H54 (cell line): ENCODE measurements at places on chromosomes 6 and 20.

GRCh38 chr20:59374261-59374660 is 73.8 kb downstream of the EDN3 start:
- DNase-seq: no peak

GRCh38 chr6:14888575-14889000 is 357.3 kb upstream of the JARID2 start:
- DNase-seq: no peak

GRCh38 chr6:122953766-122954165 is 42.3 kb upstream of the CLVS2 start:
- no peak for DNase-seq

DNA sequence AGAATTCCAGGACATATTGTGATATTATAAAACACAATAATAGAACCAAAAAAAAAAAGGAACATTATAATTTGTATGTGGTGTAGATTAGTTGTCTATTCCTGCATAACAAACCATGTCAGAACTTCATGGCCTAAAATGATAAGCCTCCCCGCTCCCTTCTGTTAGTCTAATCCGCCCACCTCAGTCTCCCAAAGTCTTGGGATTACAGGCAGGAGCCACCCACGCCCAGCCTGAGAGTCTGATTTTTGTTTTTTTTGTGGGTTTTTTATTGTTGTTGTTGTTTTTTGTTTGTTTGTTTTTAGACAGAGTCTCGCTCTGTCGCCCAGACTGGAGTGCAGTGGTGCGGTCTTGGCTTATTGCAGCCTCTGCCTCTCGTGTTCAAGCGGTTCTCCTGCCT is 61.1 kb upstream of the C20orf144 start:
- DNase-seq: no peak
